Fibroblast of upper back skin (primary cell): ENCODE measurements at places on chromosomes 4 and X.

- DNase-seq: no peak
Observed at GRCh38 chr4:85862896-85863295, 387.9 kb downstream of the ARHGAP24 start.

DNA sequence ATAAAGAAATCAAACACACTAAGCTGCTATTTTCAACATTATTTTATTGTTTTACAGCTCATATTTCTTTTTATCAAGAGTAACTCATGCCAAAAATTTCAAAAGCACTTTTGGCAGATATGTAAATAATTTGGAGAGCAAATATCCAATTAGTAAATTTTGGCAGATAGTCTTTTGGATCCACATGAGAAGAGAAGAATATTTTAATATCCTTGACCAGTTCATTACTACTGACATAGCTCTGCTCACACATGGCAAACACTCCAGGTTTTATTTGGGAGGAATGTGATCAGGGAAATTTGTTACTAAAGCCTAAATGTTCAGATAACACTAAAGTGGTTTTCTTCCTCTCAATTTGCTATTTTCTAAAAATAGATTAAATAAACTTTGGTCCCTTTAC is 1054.3 kb downstream of the FAT4 start:
- DNase-seq: no peak

DNA sequence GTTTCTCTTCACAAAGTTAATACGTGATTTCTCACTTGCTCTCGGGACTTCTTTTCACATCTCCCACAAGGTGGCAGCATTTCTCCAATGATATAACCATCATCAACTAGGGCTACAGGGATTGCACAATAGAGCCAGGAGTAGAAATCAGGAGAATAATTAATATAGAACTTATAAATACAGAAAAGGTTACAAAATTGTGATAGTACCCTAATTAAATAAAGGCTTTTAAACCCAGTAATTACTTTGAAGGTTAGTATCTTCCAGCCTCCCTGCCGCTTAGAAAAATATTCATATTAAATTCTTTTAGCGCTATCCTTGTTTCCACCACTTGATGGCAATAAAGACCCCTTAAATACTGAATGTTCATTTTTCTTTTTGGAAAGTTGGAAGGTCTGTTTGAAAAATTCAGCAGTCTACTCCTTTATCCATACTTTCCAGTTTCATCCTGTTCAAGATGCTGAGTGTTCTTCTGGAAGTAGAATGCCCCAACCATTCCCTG is 65.8 kb downstream of the RASGEF1B start:
- DNase-seq: peak; percentile 80

DNA sequence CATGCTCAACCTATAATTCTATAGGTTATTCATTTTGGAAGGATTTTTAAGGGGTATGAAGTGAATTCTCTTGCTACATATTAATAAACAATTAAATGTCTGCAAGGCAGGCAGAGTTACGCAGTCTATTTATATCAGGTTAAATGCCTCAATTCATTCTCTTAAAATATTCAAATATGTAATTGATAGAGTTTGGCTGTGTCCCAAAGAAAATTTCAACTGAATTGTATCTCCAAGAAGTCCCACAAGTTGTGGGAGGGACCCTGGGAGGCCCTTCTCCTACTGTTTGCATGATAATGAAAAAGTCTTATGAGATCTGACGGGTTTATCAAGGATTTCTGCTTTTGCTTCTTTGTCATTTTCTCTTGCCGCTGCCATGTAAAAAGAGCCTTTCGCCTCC is 576.1 kb downstream of the TMA16 start:
- DNase-seq: no peak

GRCh38 chr4:55242506-55242905 is 103.5 kb upstream of the SRD5A3 start:
- DNase-seq: no peak

GRCh38 chr4:3205995-3206394 is 43.0 kb upstream of the MSANTD1 start:
- no peak for DNase-seq

DNA sequence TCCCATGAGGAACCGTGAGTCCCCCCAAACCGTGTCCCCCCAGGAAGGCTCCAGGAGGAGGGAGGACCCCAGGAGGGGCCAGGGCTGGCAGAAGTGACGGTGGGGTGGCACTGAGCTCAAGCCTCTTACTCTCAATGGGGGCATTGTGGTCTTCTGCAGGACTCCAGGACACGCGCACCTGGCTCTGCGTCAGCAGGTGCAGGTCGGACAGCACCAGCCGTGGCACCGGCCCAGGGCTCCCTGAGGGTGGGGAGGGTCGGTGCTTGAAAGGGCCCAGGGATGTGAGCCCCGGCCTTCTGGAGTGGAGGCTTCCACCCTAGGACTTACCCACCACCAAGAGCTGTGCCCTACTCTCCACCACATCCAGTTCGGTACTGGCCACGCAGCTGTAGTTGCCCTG is 18.3 kb downstream of the L1CAM start:
- no peak for DNase-seq

- DNase-seq: peak; percentile 57
Observed at GRCh38 chr4:38046727-38047489, 86.7 kb downstream of the PTTG2 start.

GRCh38 chr4:24032371-24032989 is 142.6 kb upstream of the PPARGC1A start:
- DNase-seq: peak; percentile 11

- peak; percentile 17 for DNase-seq
Observed at GRCh38 chr4:185685804-185686203, 126.2 kb downstream of the SORBS2 start.

GRCh38 chr4:97349468-97350186 is 793.6 kb downstream of the STPG2 start:
- no peak for DNase-seq

DNA sequence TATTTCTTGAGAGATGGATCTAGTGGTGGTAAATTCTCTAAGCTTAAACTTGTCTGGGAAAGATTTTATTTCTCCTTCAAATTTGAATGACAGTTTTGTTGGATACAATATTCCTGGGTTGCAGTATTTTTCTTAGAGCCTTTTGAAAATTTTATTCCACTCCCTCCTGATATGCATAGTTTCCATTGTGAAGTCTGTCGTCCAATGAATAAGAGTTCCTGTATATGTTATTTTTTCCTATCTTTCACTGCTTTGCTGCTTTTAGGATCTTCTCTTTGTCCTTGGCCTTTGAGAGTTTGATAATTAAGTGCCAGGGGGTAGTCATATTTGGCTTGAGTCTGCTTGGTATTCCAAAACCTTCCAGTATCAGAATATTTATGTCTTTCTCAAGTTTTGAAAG is 1156.4 kb upstream of the AGA start:
- DNase-seq: no peak

DNA sequence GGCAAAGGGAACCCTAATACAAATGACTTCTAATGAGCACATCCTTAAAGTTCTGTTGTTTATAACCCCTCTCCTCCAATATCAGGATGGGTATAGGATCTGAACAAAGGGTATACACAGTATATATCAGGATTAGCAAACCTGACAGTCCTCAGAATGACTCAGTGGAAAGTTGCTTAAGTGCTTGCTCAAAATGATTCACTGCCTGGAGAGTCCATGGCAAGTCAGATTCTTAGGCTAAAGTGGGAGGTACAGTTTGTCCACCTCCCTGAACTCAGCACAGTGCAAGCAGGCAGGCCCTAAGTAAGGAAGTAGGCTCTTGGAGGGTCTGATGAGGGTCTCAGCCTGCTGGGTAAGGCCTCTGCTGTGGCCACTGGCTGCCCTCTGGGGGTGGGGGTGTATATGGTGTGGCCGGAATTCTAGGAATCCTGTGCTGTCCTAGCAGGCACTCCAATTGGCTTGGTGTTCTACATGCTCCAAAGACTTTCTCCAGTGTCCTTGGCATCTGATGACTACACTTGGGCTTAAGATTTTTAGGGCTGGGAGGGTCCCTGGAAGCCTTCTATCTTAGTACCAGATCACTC is 54.3 kb downstream of the CHRDL1 start:
- peak; percentile 64 for DNase-seq

DNA sequence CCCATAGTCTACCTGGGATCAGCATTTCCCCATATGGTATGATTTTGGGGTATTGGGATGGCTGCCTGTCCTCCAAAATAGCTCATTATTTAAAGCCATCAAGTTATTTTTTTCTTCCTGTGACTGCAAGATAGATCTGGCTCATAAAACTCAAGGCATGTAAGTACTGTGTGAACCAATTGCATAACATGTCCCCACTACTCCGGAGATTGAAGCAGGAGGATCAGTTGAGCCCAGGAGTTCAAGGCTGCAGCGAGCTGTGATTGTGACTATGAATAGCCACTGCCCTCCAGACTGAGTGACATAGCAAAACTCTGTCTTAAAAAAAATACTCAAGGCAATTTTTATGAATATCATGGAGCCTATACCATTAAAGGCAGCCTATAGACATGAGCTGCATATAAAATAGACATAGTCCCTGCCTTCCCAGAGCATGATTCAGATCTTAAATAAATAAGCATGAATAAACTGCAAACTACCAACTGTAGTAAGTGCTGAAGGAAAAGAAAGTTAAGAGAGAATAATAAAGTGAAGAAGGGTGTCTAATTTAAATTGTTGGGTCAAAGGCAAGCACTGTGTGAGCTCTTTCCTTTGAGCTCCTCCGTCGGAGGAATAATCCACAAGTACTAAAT is 16.9 kb upstream of the MMAA start:
- DNase-seq: no peak

GRCh38 chrX:104193485-104193884 is 27.2 kb downstream of the FAM199X start:
- no peak for DNase-seq

- DNase-seq: no peak
Observed at GRCh38 chrX:16702700-16703599, 9.5 kb downstream of the CTPS2 start.

GRCh38 chr4:48518143-48518542 is 28.1 kb downstream of the ZAR1 start:
- DNase-seq: no peak

- no peak for DNase-seq
Observed at GRCh38 chr4:915595-915994, 16.5 kb downstream of the GAK start.

GRCh38 chrX:7706032-7706431 is 136.9 kb upstream of the VCX start:
- peak; percentile 0 for DNase-seq

DNA sequence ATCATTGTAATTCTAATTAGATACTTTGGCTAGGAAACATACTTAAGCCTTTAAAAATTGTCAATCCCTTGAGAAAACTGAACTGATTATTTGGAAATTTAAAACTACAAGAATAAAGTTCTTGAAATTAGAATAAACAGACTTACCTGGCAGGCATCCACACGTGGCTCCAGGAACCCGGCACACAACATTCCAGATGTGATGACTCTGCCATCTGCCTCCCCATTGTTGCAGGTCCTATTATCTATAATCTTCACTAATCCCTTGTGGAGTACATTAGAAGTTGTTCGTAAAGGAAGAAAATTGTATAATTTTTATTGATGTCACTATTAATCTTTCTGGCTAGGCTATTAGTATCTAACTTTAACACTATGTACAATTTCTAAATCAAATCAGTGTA is 16.2 kb upstream of the GNRHR start:
- DNase-seq: no peak

GRCh38 chr4:54581807-54582206 is 76.0 kb upstream of the KIT start:
- DNase-seq: no peak

- no peak for DNase-seq
Observed at GRCh38 chr4:126489826-126490463, 1142.8 kb upstream of the INTU start.

GRCh38 chr4:52862639-52863161 is 583 bp downstream of the RASL11B start:
- no peak for DNase-seq

DNA sequence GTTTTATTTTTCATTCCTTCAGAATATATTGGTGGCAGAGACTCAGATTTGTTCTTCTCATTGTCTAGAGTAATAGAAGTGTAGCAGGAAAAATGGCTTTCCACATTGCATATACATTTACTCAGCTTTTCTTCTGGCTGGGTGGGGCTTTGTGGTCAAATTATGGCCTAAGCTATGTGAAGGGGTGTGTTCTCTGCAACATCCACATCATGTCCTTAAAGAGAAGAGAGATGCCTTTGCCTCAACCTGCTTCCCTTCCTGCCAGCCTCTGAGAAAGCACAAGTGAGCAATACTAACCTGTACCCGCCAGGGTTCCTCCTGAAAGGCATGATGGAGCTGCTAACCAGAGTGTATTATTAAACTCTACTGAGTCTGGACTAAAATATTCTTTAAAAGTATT is 695.6 kb upstream of the FAM241A start:
- peak; percentile 42 for DNase-seq

DNA sequence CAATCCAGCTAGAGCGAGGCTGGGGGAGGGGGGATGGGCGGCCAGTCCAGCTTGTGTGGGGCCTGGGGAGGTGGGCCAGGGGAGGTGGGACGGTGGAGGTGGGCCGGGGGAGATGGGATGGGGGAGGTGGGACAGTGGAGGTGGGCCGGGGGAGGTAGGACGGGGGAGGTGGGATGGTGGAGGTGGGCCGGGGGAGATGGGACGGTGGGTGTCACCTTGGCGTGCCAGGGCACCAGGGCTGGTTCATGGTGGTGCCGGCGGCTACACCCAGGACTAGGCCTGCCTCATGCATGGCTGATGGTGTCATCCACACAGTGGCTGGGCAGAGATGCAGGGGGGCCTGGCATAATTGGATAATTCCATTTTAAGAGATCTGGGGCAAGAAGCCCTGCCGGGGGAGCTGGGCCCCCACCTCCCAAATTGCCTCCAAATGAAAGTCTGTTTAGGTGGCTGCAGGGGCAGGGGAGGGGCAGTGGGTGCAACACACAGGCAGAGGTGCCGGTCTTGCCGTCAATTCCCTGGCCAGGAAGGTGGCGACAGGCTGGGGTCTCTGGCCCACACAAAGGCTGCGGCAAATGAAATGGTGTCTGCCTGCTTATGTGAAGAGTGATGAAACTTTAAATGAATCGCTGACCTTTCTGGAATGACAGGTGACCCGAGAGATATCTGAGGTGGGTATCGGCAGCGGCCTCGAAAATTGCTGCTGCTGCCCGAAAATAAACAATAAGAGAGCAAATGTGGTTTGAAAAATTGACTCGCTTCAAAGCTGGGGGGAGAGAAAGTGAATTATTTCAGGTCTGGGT is 82.1 kb downstream of the FAM53A start:
- DNase-seq: no peak

- peak; percentile 100 for DNase-seq
Observed at GRCh38 chr4:173252024-173252935, 81.9 kb downstream of the HMGB2 start.

DNA sequence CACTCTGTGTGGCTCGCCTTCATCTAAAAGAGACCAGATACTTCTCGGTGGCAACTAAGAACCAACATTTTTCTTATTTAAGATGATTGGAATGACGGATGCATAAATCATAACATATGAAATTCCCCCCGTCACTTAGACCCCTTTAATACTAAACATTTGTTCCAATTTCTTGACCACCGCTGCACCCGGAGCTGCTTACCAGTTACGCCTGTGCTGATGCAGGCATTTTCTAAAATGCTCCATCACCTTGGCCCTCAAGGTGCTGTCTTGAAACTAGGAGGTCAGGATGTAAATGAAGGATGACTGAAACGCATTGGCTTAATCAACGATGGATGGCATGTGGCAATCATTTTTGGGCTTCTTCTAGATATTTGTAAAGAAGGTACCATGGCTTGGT is 130.0 kb downstream of the CPZ start:
- no peak for DNase-seq
